ENCODE measurements at places on chromosomes 2 and 18. TPM values are rescaled to one million over a fixed set of nuclear protein-coding genes. Genes with fewer than 3 reads are reported as not detected.

TCF4 gene
- total RNA-seq, result 3.4 TPM

VWA3B gene
- 0.07 TPM for total RNA-seq

SULT1C2 gene
- total RNA-seq, result 0.34 TPM

PCARE gene
- not detected for total RNA-seq

EVX2 gene
- total RNA-seq, result not detected

All from nasal cavity respiratory epithelium epithelial cell of viscerocranial mucosa (primary cell).